ENCODE measurements at places on chromosomes 1 and 21.

- DNase-seq: no peak
These were observed 59.1 kb downstream of the RAP1GAP start for GRCh38 chr1:21610027-21610426.

GRCh38 chr1:27864264-27864895, 8.0 kb upstream of the THEMIS2 start:
- DNase-seq: no peak

DNA sequence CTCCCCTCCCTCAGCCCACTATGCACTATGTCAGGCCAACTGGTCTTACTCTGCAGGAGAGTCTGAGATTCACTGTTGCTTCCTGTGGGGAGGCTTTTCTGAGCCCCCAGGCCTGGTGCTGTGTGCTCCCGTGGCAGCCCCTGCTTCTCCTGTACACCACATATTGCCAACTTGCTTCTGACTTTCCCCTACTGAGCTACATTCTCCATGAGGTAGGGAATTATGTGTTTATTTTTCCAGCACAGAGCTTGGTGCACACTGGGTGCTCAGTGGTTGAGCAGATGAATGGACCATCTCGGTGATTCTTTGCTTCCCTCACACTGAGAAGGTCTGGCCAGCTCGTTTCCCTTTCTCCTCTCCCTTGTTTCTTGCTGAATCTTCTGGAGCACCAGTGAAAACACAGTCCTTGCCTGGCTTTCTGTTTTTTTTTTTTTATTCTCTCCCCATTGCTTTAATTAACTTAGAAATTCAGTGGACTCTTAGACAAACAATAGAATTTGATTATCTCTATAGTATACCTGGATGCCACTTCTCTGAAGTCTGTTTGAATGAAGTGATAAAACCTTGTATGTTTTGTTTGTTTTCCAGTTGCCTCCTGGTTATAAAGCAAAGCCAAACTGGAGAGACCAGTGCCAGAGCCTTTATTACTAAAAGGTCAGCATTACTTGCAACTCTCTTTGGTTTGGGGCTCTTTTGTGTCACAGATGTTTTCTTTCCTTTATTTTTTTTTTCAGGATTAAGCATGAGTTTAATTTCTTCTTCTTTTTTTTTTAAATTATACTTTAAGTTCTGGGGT, 50.3 kb upstream of the CNIH3 start:
- DNase-seq: no peak

DNA sequence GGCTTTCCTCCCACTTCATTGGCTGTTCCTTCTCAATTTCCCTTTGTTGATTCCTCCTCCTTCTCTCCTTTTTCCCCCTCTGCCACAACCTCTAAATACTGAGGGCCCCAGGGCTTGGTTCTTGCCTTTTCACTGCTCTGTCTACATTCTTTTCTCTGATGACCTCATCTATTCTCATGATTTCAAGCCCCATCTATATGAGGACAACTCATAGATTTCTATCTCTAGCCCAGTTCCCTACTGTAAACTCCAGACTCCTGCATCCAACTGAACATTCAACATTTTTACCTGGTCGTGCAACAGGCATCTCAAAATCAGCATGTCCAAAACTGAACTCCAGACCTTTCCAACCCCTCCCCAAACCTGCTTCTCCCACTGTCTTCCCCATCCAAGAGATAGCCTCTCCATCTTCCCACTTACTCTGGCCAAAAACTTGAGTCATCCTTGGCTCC, 11.5 kb upstream of the SLC9A1 start:
- no peak for DNase-seq

Data from HS-27A (cell line).